Spleen (tissue), 13 donors: ENCODE measurements at places on chromosomes 2 and 18. TPM values are rescaled to one million over a fixed set of nuclear protein-coding genes. Genes with fewer than 3 reads are reported as not detected.

DSG4 gene
- total RNA-seq, result not detected

SAP130 gene
- total RNA-seq, result 17.8 TPM

PTPN18 gene
- 108 TPM for total RNA-seq

AGXT gene
- total RNA-seq, result 4.5 TPM

CCDC148 gene
- total RNA-seq, result 0.54 TPM

ZNF2 gene
- total RNA-seq, result 7.8 TPM

TUBB8B gene
- not detected for total RNA-seq

ASIC4 gene
- total RNA-seq, result 0.32 TPM

SULT1C4 gene
- total RNA-seq, result 0.54 TPM

ZNF804A gene
- 0.43 TPM for total RNA-seq

TUBA3D gene
- not detected for total RNA-seq

COLEC11 gene
- 6.1 TPM for total RNA-seq

EFR3B gene
- 8.1 TPM for total RNA-seq

ASB1 gene
- total RNA-seq, result 20.6 TPM

SNTG2 gene
- 19.5 TPM for total RNA-seq
